ENCODE measurements at places on chromosomes 3 and 15. TPM values are rescaled to one million over a fixed set of nuclear protein-coding genes. Genes with fewer than 3 reads are reported as not detected.

- H3K4me3 ChIP-seq: no peak overlapping the region
- DNase-seq: no peak
- peaks cover 98% of the 10 kb centered on the region for H3K27me3 ChIP-seq
- no peak overlapping the region for H3K27ac ChIP-seq
These were observed 79.9 kb downstream of the NR2F2 start for GRCh38 chr15:96410175-96411055.

CAMKV gene
- 0.58 TPM for total RNA-seq

DNA sequence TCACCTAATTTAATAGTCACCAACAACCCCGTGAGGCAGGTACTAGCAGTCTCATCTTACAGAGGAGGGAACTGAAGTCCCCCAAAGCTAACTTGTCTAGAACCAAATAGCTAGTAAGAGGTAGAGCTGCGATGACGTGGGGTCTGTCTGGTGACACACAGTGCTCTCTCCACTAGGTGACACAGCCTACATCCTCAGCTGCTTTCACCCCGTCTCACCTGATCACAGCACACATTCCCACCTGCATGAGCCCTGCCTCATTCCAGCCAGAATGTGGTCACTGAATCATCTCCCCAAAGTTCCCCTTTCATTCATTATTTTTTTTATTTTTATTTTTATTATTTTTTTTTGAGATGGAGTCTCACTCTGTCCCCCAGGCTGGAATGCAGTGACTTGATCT lies 21.3 kb upstream of the MAGEF1 start:
- H3K36me3 ChIP-seq: no peaks in the 10 kb centered on the region
- H3K4me1 ChIP-seq: peaks cover 13% of the 10 kb centered on the region
- no peak overlapping the region for H3K27ac ChIP-seq
- DNase-seq: peak; percentile 55

CHRNA3 gene
- total RNA-seq: not detected

LEKR1 gene
- 0.98 TPM for total RNA-seq

SLC9C1 gene
- not detected for total RNA-seq

All from PC-3 (cell line).